ENCODE measurements at places on chromosomes 5 and 9.

- DNase-seq, result no peak
Observed at GRCh38 chr9:26231391-26231790, 553.1 kb upstream of the TUSC1 start.

DNA sequence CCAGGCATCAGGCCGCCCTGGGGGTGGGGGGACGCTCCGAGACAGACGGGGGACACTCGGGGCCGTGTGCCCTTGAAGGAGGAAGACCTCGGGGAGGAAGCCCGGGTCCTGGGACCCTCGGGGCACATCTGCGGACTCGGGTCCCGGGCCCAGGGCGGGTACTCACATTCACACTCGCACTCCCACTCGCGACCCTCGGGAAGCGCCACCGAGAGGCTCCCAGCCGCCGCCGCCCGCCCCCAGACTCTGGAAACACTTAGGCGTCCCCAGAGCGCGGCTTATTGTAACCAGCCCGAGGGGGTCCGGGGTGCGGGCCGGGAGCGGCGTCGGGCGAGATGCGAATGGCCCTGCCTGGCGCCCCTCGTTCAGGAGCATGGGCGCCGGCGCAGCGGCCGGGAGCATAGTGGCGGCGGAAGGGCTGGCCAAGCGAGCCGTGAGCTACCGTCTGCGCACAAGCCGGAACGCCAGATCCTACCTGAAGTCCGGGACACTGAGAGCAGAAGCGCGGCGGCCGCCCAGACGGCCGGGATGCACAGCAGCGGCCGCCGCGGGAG lies 559 bp downstream of the ROR2 start:
- no peak for DNase-seq

- no peak for DNase-seq
Observed at GRCh38 chr5:31581498-31582099, 49.5 kb downstream of the C5orf22 start.

GRCh38 chr5:129718471-129719090 lies 29.3 kb upstream of the MINAR2 start:
- DNase-seq, result no peak

GRCh38 chr9:92917176-92917800 lies 30.0 kb upstream of the FGD3 start:
- DNase-seq, result no peak

- no peak for DNase-seq
Observed at GRCh38 chr9:86749161-86749893, 198.0 kb downstream of the GAS1 start.

DNA sequence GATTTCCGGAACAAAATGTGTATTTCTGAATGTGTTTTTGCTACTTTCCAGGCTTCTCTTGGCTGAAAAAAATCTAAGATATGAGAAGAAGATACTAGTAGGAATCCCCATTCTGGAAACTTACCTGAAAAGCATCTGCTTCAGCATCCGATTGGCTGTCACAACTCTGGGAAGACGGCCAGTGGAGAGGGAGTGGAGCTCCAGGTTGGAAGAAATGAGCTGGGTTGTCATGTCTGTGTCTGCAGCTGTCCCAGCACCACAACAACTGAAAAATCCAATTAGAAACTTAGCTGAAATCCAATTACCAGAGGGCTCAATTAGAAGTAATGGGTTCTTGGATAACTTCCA lies 3.0 kb downstream of the PSMB7 start:
- DNase-seq, result no peak

- DNase-seq, result no peak
Observed at GRCh38 chr9:112541685-112542084, 55.1 kb downstream of the KIAA1958 start.

DNA sequence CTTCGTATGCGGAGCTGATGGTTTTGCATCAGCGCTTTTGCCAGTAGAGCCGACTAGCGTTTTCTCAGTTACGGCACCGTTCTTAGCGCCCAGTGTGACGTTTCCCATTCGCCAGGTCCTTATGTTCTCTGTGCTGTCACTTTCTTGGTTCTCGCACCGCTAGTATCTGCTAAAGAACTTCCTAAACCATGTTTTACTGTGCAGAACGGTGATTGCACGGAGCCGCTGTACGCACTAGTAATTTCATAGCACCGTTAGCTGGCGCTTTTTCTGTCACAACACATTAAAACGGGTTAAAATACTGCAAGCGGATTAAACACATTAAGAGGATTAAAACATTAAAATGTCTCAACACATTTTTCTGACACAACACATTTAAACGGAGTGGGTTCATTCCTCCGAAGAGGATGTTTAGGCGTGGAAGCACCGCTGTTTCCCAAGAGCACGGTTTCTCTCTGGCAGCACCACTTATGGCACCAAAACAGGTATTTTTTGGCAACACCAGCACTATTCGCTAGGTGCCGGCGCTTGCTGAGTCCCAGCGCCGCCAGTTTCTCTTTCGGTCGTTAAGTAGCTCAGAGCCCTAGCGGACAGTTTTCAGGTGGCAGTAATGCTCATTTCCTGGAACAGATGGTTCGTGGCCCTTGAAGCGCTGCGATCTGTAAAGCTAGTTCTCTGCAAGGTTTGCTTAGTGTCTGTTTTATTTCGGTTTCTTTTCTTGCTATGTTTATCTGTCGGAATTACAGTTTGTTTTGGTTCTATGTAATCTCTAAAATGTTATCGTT lies 20.3 kb downstream of the ANXA2R start:
- no peak for DNase-seq

DNA sequence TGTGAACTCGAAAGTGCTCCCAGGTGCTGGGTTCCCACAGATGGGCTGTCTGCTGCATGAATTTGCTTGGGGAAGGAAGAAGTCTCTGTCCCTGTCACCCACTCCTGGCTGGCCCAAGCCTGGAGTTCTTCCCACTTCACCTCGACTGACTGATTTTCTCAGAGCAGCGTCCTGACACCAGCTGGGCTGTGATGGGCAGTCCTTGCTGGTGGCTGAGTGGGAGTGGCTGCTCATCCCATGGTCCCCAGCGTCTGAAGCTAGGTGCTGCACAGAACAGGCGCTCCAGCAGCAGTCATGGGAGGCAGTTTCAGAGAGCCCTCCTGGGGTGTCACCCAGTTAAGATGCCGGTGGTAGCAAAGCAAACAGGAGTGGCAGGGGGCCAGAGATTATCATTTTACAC lies 10.1 kb upstream of the NEURL1B start:
- DNase-seq, result no peak

GRCh38 chr9:38699337-38699736 lies 20.6 kb downstream of the FAM240B start:
- no peak for DNase-seq

DNA sequence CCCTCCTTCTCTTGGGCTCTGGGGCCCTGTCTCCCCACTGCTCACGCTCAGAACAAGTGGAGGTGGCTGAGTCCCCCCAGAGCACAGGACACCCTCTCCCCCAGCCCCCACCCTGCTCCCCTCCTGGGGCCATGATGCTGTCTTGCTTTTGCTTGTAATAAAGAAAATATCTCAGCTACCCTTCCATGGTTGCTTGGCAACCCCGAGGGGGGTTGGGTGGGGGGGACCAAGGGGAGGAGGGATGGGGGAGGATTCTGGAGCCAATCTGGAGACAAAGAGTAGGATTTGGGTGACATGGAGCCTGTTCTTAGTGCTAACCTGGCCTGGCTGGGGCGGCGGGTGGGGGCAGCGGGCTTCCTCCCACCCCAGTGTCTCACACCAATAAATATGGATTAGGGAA lies 16.1 kb upstream of the CERCAM start:
- no peak for DNase-seq

GRCh38 chr9:109314011-109314531 lies 6.8 kb downstream of the EPB41L4B start:
- no peak for DNase-seq

- DNase-seq, result no peak
Observed at GRCh38 chr5:33975852-33976251, 8.6 kb downstream of the SLC45A2 start.

- no peak for DNase-seq
Observed at GRCh38 chr5:171678646-171679045, 107.0 kb upstream of the SMIM23 start.

GRCh38 chr9:112135706-112136105 lies 39.4 kb downstream of the SUSD1 start:
- no peak for DNase-seq

DNA sequence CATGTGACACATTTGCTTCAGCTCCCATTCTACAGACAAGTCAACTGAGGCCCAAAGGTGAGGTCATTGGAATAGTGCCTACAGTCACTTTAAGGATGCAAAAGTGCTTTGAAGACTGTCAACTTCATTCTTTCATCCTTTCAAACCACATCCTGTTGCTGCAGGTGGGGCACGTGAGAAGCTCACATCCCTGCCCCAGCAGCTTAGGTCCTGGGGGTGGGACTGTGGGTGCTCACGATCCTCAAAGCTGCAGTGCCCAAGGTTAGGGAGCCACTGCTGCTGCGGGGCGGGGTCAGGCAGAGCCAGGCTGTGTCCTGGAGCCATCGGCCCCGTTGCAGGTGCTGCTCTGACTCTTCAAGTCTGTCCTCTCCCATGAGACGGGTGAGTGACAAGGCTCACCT lies 57.9 kb upstream of the IER5L start:
- DNase-seq, result no peak

DNA sequence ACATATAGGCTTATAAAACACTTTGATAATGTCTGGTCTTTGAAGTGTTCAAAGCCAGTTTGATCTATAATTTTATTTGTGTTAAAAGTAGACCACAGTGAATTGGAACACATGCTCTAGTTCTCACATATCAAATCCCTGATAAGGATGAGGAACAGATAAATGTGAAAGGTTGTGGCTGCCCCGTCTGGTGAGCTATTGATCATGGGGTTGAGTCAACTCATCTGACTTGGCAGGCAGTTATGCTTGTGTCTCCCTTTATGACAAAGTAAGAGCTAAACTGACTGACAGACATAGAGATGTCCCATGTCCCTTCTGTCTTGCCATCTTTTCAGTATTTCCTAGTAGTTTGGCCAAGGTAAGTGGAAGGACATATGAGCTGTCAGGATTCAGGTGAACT lies 2.9 kb upstream of the ERMP1 start:
- no peak for DNase-seq

DNA sequence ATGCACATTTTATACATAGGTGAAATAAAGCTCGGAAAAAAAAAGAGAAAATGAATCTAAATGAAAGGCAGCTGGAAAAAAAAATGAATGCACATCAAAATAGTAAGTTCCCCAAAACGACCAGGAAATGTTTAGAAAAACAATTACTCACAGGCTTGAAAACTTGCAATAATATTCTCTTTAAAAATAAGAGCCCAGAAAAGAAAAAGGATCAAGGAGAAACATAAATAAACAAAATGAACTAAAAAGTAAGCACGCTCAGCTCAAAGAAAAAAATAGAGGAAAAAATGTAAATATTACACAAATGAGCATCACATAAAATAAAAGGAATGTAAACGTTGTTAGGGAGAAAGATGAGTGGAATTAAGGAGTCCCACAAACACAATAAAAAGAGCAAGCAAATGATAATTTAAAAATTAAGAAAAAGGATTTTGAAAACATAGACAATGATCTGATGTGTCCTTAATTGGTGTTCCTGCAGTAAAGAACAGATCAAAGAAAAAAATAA lies 54.2 kb downstream of the SLC27A6 start:
- no peak for DNase-seq

DNA sequence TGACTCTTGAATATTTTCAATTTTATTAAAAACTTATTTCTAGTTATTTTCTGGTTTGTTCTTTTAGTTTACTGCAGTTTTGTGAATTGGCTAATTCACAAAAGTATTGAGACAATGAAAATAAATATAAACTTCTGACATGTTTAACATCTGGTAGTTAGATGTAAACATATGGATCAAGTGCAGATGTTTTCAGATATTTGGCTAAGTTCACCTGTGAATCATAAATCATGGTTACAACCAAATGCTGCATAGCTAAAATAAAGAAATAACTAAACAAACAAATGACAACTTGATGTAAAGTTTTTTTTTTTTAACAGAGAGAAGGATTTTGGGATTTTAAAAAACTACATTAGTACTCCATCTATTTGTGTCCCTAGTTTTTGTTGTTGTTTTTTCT lies 484.6 kb downstream of the SLCO4C1 start:
- DNase-seq, result no peak
